ENCODE measurements at places on chromosomes 6 and 20. TPM values are rescaled to one million over a fixed set of nuclear protein-coding genes. Genes with fewer than 3 reads are reported as not detected.

Gene UNC93A
- 4.2 TPM for polyA plus RNA-seq

Gene PET117
- 15.3 TPM for polyA plus RNA-seq

Gene IL17A
- polyA plus RNA-seq = not detected

Gene STMN3
- polyA plus RNA-seq = 28.6 TPM

Gene PRL
- not detected for polyA plus RNA-seq

Gene PNPLA1
- polyA plus RNA-seq = 2.5 TPM

Gene SMLR1
- polyA plus RNA-seq = 3.3 TPM

Gene CYP21A2
- polyA plus RNA-seq = 1.8 TPM

Gene GOPC
- 60.7 TPM for polyA plus RNA-seq

Gene PTGIS
- polyA plus RNA-seq = 32.9 TPM

Gene FLRT3
- 197 TPM for polyA plus RNA-seq

Gene TMEM74B
- 6.5 TPM for polyA plus RNA-seq

Gene SCUBE3
- 62.8 TPM for polyA plus RNA-seq

Gene GMPR
- 9.8 TPM for polyA plus RNA-seq

Gene COL9A1
- 44.0 TPM for polyA plus RNA-seq

Gene THBD
- polyA plus RNA-seq = 7.9 TPM

Gene ORC3
- polyA plus RNA-seq = 37.2 TPM

Gene PCIF1
- 53.1 TPM for polyA plus RNA-seq

Gene COL12A1
- 74.1 TPM for polyA plus RNA-seq

Gene VARS2
- polyA plus RNA-seq = 55.3 TPM

Gene TRIM26
- polyA plus RNA-seq = 38.9 TPM

Gene CST4
- not detected for polyA plus RNA-seq

Gene BACH2
- polyA plus RNA-seq = 11.0 TPM

Gene TCF21
- polyA plus RNA-seq = 237 TPM

Gene IRF4
- 0.26 TPM for polyA plus RNA-seq

All from renal pelvis (tissue), 12 donors.